Activated CD4-positive, alpha-beta T cell treated with anti-CD3 and anti-CD28 coated beads for 24 hours (primary cell): ENCODE measurements at places on chromosomes 6 and 20.

GRCh38 chr6:81289229-81289628 is 463.3 kb downstream of the TENT5A start:
- DNase-seq, result no peak

GRCh38 chr6:112909781-112910180 is 562.7 kb downstream of the RFPL4B start:
- DNase-seq, result no peak

- DNase-seq, result no peak
These were observed 553.0 kb downstream of the CD109 start for GRCh38 chr6:74248966-74249365.

DNA sequence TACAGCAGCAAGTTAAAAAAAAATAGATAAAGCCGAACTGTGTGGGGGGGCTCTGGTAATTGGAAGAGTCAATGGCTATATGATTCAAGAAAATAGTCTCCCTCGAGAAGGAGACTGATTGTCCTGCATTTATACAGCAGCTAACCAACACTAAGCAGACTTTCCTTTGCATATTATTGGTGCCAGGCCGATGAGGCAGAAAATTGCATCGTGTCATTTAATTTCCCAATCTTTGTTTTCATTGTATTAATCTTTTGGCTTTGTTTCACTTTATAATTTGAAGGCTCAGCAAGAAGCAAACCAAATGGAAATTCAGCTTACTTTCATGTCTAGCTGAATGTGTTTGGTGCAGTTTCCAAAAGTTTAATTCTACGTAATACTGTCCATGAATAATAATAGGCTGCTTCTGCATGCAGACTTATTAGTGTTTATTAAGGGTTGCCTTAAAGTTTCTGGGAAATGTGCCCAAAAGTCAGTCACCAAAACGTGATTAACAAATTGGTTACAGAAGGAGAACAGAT is 258.5 kb downstream of the HACE1 start:
- DNase-seq, result no peak

DNA sequence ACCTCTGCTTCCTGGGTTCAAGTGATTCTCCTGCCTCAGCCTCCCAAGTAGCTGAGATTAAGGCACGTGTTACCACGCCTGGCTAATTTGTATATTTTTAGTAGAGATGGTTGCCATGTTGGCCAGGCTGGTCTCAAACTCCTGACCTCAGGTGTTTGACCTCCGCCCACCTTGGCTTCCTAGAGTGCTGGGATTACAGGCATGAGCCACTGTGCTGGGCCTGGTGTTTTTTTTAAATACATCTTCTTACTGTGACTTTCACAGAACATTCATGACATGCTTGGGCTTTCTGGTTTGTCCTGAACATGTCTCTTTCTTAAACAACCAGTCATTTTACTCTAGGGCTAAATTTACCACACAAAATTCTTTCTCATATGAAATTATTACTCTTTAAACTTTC is 34.7 kb upstream of the FAM8A1 start:
- DNase-seq, result no peak

- DNase-seq, result no peak
These were observed 931.4 kb downstream of the QKI start for GRCh38 chr6:164345806-164346496.

DNA sequence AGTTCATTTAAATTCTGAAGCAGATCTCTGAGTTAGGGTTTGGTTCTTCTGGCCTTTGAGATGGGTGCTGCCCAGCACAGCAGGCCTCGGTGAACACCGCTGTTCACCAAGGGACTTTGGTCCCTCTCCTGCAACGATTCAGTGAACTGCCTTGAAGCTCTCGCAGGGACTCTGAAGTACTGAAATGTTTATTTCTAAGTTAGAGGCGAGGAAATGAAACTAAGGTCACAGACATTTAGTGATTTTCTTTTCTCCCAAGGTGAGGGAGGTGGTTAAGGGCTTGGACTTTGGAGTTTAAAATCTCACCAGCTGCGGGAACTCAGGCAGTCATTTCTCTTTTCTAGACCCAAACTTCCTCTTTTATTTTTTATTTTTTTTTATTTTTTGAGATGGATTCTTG is 26.2 kb downstream of the E2F3 start:
- DNase-seq, result no peak

GRCh38 chr6:145051661-145052060 is 683.7 kb downstream of the EPM2A start:
- no peak for DNase-seq

DNA sequence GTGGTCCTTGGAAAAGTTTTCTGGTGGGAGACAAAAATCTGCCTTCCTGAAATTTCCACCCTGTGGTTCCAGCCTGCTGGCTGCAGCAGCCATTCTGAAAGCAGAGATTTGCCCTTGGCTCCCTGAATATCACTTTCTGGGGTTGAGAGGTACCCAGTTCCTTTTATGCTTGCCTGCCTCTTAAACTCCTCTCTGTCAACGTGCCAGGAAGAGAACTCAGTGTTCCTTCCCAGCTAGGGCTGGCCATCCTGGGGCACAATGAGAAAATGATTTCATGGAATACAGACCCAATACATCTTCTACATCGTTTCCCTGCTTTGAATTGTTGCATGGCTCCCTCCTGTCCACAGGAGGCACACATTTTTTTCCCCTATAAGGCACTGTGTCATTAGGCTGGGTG is 1.6 kb upstream of the DSN1 start:
- no peak for DNase-seq

DNA sequence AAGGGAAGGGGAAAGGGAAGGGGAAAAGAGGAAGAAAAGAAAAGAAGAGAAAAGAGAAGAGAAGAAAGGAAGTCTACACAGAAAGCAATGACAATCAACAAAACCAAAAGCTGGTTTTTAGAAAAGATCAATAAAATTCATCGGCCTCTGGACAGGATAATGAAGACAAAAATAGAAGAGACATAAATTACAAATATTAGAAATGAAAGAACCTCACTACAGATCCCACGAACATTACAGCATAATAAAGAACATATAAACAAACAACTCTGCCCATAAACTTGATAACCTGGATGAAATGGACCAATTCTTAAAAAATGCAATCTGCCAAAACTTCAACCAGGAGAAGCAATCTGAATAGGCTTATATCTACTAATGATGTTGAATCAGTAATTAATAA is 20.7 kb upstream of the ASF1A start:
- DNase-seq, result no peak

- DNase-seq, result no peak
These were observed 182.0 kb downstream of the DOK5 start for GRCh38 chr20:54657268-54657826.

GRCh38 chr6:36985417-36985807 is 584 bp downstream of the MTCH1 start:
- no peak for DNase-seq

DNA sequence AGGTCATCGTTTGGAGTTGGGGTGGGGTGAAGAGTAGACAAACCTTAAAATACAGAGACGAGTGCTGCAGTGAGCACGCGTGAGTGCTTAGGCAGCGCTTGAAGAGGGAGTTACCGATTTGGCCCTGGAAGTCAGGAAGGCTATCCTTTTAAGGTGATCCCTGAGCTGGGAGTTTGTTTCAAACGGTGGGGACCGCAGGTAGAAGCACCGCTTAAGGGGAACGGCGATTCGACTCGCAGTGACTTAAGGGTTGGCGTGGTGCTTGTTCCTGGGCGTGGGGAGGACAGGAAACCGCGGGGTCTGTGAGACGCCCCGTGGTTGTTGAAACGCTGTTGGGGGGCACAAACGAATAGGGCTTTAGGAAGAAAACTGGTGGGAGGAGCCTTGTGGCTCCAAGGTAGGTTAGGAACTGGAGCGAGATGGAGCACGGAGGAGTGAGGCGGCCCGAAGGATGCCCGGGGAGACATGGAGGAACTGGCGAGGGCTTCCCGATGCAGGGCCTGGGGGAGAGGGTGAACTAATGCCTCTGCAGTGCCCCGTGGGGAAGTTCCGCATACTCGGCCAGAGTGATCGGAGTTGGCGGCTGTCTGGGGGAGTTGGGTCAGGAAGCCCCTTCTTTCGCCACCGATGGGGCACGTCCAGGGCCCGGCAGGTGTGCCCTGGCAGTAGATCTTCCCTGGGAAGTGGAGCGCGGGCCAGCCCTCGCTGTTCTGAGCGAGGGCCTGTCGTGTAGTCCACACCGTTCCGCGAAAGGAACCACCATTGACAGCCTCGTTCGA is 1.3 kb upstream of the CDYL start:
- DNase-seq, result no peak

- no peak for DNase-seq
These were observed 23.6 kb downstream of the STMND1 start for GRCh38 chr6:17125407-17125806.

GRCh38 chr20:5551621-5552020 is 198.6 kb upstream of the SHLD1 start:
- no peak for DNase-seq

- DNase-seq, result no peak
These were observed 32.8 kb upstream of the SCGN start for GRCh38 chr6:25619217-25619616.

DNA sequence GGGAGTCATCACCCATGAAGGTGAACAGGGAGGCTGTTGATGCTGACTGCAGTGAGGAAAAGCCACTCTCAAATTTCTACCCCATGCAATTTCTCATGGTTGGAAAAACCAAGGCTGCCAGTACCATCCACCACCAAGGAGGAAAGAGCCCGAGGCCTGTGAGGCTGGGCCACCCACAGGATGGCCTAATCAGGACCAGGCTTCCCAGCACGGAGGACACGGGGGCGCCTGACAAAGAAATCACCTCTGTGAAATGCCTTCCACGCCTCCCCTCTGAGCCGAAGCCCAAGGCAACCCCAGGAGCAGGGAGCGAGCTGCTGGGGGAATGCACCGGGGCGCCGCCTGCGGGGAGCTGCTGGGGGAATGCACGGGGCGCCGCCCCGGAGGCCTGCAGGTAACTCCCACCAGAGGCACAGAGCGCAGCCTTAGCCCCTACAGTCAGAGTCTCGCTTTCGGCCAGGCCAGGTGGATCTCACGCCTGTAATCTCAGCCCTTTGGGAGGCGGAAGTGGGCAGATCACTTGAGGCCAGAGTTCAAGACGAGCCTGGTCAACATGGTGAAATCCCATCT is 26.9 kb downstream of the FOXF2 start:
- no peak for DNase-seq

DNA sequence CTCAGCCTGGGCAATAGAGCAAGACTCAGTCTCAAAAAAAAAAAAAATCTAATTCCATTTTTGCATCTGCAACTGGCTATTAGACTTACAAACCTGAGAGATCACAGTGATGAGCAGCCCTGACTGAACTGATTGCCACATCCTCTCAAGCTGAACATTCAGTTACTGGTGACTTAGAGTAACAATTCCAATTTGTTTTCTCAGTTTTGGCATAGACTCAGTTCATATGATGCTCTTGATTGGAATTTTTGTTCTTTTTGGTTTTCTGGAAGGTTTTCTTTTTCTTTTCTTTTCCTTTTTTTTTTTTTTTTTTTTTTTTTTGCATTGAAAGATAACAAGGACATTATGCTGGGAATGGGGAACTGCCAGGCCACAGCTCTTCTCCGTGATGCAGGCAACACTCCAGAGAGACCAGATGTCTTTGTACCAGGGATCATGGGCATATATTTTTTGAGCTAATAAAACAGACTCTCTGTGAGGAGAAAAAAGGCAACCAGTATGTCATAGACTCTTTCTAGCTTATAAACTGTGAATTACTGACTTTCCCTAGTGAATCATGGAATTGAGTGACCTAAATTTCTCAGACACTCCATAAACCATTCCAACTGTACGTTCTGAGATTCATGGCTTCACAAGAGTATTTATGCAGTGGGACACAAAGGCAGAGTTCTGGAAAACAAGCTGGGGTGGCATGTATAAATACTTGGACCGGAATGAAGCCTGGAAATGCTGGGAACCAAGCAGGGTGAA is 86.0 kb upstream of the SLC2A12 start:
- no peak for DNase-seq

DNA sequence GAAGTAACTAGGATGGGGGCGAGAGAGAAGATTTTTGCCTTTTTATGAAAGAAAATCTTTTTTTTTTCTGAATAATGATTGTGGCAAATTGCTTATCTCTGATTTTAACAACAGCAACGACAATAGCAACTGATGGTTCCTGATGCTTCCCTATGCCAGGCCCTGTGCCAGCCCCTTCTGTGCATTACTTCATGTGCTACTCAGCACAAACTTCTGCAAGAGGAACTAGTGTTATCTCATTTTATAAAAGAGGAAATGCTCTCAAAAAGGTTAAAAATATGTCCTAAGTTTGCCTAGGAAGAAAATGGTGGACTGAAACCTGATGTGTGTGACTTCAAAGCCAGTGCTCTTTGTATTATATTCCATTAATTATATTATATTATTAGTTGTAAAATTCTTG is 74.0 kb upstream of the RALGAPA2 start:
- no peak for DNase-seq

- no peak for DNase-seq
These were observed 347.5 kb downstream of the CDH4 start for GRCh38 chr20:61599541-61599992.

- no peak for DNase-seq
These were observed 37.0 kb downstream of the PEX7 start for GRCh38 chr6:136859430-136859829.

GRCh38 chr6:95249175-95249574 is 328.2 kb upstream of the MANEA start:
- DNase-seq, result no peak

- DNase-seq, result no peak
These were observed 12.8 kb downstream of the PI16 start for GRCh38 chr6:36967301-36967700.

DNA sequence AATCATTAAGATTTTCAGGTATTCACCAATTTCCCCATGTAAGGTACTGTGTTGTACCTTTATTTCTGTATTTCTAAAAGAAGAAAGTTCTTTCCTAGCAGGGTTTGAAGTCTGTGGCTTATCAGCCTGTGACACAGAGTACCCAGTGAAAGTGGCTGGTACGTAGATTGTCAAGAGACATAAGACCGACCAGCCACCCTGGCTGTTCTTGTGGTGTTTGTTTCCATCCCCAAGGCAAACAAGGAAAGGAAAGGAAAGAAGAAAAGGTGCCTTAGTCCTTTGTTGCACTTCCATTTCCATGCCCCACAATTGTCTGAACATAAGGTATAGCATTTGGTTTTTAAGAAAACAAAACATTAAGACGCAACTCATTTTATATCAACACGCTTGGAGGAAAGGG is 40.6 kb upstream of the SMIM28 start:
- DNase-seq, result no peak

- DNase-seq, result no peak
These were observed 96.5 kb downstream of the HFE start for GRCh38 chr6:26183581-26184366.

- DNase-seq, result no peak
These were observed 842.1 kb upstream of the ADGRB3 start for GRCh38 chr6:67792996-67793395.

GRCh38 chr6:30682143-30683117 is 4.0 kb downstream of the PPP1R18 start:
- peak; percentile 74 for DNase-seq

DNA sequence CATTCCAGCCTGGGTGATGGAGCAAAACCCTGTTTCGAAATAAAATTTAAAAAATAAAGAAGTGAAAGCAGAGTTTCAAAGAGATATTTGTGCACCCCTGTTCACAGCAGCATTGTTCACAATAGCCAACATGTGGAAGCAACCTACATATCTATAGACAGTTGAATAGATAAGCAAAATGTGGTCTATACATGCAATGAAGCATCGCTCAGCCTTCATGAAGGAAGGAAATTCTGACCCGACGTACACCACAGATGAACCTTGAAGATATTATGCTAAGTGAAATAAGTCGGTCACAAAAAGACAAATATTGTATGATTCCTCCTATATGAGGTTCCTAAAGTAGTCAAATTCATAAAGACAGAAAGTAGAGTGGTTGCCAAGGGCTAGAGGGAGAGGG is 6.5 kb upstream of the NCOA6 start:
- DNase-seq, result no peak

- no peak for DNase-seq
These were observed 349.7 kb upstream of the POU3F2 start for GRCh38 chr6:98484696-98485095.
